ENCODE measurements at places on chromosomes 2 and 18.

GRCh38 chr18:7871560-7872456 lies 304.7 kb downstream of the PTPRM start:
- no peak for DNase-seq

GRCh38 chr18:22871809-22872525 lies 61.2 kb upstream of the RBBP8 start:
- DNase-seq: no peak

- no peak for DNase-seq
These were observed 10.7 kb upstream of the GBX2 start for GRCh38 chr2:236178890-236179235.

DNA sequence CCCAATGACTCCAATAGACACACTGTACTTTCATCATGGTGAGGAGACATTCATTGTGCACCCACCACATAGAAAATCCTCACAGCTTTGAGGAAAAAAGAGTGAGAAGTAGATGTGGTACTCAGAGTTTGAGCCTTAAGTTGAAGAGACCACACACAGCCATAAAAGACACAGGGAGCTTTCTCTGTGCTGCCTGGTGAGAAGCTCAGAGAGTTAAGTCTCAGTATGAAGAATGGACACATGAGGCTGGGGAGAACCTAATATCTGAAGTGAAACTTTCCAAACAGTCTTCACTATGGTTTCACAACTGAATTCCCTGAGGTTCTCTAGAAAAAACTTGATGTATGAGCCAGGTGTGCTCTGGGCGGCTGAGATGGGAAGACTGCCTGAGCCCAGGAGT lies 237.9 kb downstream of the NBAS start:
- DNase-seq: no peak

DNA sequence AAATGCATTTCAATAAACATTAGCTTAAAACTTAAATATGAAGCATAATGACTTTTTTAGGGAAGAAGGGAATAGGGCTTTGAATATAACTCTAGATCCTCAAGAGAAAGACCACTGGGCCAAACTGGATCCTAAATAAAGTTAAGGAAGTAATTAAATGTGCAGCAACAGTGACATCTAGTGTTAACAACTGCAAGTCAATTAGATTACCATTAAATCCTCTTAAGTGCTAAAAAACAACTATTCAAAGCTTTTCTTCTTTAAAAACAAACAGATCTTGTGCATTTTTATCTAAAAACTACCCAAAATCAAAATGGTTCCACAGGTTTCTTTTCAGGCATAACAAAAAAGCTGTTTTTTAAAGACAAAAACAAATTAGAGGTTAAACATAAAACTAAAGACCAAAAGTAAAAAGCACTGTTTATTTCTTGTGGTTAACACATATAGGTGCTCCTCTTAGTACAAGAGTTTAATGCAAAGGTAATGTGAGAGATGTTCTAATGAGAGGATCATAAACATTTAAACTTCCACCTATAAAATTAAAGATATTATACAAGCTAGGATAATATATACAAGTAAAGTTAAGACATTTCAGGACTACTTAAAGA lies 111.4 kb downstream of the THADA start:
- peak; percentile 66 for DNase-seq

GRCh38 chr2:159859583-159859982 lies 61.6 kb upstream of the CD302 start:
- no peak for DNase-seq

DNA sequence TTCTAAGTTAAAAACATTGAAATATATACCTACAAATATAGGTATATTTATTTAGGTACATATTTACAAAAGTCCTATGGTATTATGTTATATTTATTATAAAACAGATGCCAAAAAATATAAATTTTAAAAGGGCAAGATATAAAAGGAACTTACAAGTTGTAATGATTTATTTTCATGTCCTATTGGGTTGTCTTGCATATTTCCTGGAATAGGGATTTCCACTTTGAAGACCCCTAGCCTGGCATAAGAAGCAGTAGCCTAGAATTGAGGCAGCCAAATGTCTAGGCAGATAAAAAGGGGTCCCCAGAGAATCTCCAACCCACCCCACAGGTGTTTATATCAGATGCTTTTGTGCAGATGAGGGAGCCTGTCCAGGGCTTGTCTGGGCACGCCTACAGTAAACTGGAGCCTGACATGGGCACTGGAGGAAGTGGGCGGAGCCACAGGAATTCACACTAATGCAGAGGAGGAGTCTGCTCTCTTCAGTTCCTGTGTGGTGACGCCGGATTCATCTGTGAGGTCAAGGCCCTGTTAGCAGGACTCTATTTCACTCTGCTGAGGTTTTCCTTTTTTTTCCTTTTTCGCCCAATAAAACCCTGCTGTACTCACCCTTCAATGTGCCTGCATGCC lies 1088.9 kb upstream of the PIK3C3 start:
- DNase-seq: peak; percentile 9

- DNase-seq: no peak
These were observed 241.4 kb upstream of the KLHL14 start for GRCh38 chr18:33014060-33014796.

DNA sequence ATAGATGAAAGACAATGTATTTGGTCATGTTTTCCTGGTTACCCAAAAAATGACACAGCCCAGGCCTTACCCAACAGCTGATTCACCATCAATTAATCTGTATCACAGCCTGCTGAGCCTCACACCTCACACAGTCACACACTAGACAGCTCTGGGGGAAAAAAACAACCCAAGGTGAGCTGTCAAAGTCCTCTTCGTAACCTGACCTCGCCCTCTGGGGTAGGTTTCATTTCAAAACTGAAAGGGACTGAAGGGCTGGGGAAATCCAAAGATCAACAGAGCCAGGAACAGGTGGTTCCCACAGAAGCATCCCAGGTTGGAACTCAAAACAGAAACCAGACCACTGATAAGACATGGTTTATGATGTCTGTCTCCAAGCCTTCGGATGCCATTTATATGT lies 18.2 kb upstream of the PCBP1 start:
- DNase-seq: no peak

DNA sequence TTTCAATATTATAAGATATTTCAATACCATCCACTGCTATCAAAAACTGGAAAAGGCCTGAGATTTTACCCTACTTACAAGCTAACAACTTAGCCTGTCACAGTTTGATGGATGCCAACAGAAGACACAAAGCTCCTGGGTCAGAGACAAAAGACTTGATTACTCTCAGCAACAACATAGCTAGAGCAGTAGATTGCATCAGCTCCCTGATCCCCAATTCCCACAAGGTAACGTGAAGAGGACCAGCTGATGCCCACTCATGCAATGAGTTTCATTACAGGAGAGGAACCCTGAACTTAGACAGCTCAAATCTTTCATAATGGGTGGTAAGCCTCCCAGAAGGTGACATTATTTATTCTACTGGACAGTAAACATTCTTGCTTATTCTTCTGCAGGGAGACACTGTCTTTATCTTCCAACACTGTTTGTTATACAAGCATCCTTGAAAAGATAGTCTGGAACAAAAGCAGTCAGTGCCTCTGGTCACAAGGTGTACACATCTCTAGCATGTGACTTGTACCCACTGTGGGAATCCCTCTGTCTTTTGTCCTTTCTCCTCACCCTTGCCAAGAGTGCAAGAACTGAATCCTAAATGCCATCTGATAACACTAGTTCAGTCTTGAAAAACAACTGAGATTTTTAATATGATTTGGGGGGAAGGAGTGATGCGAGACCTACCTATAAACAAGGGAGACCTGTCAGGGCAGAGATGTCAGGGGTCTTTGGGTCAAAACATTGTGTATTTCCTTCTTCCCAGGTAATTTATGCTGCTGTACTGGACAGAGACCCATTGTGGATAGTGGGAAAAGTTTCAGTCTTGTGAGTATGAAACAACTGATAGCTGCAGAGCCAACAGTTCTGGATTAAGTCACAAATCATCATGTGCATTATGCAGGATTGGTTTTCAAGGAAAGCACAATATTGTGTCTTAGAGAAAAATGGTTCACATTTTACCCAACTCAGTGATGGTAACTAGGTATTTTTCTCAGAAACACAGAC lies 102.4 kb downstream of the AOX1 start:
- DNase-seq: no peak

DNA sequence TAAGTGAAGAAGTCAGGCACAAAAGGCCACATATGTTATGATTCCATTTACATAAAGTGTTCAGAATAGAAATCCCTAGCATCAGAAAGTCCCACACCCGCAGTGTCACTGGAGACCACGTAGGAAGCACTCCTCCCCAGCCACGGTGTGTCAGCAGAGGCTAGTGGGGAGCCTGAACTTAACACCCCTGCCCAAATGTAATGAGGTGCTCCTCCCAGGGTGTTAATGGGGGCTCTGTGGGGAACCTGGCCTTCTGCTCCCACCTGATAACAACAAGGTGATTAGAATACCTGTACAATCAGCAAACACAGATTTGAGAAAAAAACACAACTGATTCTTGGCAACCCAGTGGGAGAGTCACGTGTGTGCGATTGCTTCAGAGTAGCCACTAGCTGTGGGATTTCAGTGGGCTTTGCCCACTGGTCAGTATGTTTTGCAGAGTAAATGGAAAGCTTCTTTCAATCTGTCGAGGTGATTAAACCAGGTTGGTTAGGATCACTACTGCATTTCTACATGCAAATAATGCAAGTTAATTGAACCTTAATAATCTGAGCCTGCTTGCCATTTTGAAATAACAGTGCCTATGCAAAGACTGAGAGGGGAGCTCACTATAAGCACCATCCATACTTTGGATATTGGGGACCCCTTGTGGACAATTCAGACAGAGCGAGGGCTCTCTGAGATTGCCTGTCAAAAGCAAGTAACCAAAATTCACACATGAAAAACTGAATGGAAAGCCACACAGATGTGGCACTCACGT lies 20.6 kb upstream of the ATRAID start:
- DNase-seq: peak; percentile 21

- no peak for DNase-seq
These were observed 68.0 kb downstream of the ACAA2 start for GRCh38 chr18:49745045-49746014.

- DNase-seq: no peak
These were observed 62.4 kb downstream of the LYPD1 start for GRCh38 chr2:132607426-132608090.

DNA sequence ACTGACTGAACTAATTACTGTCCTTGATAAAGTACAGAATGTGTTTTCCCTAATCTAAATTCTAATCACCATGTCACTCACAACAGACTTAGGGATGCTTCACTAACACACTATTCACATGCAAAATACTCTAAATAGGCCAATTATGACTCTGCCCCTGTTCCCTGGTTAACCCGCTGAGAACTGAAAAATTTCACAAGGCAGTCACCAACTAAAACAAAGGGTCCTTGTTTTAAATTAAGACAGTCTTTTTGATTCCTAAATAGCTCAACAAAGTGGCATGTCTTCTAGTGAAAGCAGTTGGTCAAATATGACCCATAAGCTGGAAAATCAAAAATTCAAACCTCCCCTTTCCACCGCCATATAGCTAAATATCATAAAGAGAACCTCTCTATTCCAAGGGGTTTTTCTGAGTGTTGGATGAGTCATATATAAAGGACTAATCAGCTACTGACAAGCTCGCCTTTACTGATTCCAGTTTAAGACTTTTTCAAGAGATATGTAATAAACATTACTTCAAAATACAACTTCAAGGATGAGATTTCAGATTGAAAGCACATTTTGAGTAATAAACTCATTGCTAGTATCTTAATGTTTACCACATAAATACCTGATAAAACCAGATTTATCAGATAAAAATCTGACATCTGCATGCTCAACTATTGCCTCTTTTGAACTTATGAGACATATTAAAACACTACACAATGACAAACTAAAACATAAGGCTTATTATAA lies 235.8 kb downstream of the TCF4 start:
- DNase-seq: no peak

- DNase-seq: no peak
These were observed 148.1 kb downstream of the MBP start for GRCh38 chr18:76984193-76985155.

- no peak for DNase-seq
These were observed 793.3 kb downstream of the TDRD15 start for GRCh38 chr2:21916934-21917522.

- DNase-seq: no peak
These were observed 18.4 kb downstream of the KDSR start for GRCh38 chr18:63348508-63349136.

DNA sequence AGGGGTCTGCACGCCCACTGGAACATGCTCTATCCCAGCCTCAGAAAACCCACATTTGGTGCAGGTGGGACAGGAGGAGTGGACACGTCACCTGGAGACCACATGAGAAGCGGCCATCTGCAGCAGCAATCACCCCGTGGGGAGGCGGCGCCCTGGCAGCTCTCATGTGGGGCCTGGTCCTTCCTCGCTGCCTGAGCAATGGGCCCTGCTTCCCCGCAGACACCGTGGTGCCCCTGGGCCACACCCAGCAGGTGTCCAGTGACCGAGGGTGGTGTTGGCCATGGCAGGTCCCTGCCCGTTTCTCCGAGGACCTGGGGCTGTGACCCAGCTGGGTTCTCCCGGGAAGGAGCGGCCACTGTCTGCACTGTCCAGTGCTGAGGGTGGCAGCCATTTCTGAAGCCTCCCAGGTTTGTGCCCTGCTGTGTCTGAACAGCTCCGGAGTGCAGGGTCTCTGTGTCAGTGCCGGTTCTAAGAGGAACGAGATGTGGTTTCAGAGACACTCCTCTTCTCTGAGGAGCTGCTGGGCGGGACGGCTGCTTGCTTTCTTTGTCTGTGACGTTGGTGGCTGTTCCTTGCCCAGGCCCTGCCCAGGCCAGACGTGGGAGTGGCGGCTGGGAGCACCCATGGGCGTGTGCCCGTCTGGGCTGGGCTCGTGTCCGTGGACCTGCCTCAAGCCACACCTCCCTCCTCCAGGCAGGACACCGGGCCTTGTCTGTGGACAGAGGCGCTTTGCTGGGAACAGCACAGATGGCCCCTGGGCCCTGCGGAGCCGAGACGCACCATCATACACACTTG lies 44.8 kb downstream of the NFATC1 start:
- no peak for DNase-seq

DNA sequence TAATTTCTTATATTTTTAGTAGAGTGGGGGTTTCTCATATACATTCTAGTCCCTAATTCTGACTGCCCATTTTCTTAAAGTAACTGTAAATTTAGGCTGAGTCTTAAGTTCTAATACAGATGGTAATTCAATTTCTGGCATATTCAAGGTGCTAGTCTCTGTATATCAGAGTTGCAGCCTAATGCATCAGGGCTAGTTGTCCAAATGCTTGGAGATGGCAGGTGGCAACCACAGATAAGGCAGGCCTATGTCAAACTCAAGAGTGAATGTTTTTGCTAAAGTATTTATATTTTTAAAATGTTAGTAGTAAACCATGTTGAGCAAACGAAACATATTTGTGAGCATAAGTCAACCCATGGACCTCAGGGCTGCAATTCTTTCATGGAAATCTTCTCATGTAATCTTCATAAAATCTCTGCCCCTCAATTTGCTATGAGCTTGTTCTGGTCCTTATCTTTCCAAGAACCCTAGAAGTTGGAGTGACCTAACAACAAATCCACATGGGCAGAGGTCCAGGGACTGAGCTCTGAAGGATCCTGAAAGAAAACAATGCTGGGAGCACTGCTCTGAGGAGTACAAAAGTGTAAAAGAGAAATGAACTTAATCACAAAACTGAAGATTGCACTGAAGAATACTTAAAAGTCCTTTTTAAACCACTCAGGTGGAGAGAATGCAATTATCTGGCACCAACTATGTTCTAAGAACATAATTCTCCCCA lies 27.3 kb upstream of the DSC2 start:
- DNase-seq: no peak

- DNase-seq: no peak
These were observed 1.1 kb downstream of the MAP2 start for GRCh38 chr2:209424781-209425470.

GRCh38 chr2:162053066-162053807 lies 20.8 kb downstream of the DPP4 start:
- no peak for DNase-seq

- DNase-seq: no peak
These were observed 92.3 kb upstream of the PKDCC start for GRCh38 chr2:41955316-41956043.

GRCh38 chr2:60759654-60760053 lies 3.6 kb downstream of the PAPOLG start:
- peak; percentile 30 for DNase-seq
